ENCODE measurements at places on chromosomes 4 and X.

DNA sequence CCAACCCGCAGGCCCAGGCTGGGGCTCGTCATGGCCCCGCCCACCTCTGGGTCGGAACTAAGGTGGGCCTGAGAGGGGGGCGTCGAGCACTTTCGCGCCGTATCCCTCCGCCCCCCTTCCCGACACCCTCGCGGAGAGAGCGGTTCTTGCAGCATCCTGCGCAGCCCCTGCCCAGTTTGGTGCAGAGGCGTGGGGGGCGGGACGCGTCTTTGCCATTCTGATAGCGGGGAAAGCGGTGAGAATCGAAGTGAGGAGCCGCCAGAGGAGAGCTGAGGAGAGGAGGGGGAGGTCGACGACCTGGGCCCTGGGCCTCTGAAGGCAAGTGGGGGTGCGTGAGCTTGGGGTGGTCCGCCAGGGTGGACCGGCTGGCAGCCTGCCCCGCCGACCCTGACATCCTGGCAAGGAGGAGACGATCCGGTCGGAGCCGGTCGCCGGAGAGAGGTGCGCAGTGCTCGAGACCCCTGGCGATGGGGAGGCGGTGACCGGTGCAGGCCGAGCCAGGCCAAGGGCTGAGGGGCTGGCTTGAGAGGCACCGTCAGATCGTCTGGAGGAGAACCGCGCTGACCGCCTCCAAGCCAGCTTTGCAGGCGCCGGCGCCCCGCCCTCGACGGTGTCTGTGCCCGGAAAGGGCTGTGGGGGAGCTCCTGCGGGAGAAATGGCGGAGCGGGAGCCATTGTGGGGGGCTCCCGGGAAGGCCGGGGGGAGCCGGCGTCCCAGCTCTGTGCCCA, 25.5 kb downstream of the GPRASP3 start:
- peak; percentile 19 for DNase-seq

- no peak for DNase-seq
These were observed 72.5 kb upstream of the MAGEH1 start for GRCh38 chrX:55379396-55379795.

- no peak for DNase-seq
These were observed 21.8 kb downstream of the UPRT start for GRCh38 chrX:75295641-75296040.

GRCh38 chr4:87030124-87030523, 95.3 kb downstream of the AFF1 start:
- no peak for DNase-seq

DNA sequence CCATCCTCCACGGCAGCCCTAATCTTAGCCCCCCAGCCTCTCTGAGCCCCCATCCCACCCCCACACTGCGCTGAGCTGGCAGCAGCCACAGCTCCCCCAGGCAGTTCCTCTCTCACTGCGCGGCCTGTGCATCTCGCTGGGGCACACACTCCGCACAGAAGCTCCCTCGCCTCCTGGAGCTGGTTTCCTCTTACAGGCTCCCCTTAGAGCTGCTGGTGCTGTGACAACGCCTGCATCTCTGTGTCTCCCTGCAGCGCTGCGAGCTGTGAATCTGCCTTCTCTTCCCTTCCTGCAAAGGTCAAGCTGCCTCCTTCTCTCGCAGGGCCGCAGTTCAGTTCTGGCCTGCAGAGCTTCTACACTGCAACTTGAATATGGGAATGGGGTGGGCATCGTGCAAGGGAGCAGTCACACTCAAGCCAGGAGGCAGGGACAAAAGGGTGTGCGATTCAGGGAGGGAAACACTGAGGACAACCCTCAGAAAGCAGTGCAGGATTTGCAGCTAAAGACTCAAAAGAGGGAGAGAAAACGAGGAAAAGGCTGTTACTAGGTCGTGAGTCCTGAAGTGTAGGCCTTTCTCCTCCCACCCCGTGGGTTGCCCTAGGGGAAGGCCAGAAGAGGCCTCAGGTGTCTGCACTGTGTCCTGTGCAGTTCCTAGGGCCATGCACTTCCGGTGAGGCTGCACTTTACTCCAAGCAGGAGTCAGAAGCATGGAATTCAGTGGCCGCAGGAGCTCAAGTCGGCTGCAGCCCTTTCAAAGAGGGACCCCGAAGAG, 87.0 kb downstream of the BCOR start:
- DNase-seq = no peak

Measured in left renal cortex interstitium (tissue), 4 donors.